Naive thymus-derived CD4-positive, alpha-beta T cell (primary cell): ENCODE measurements at places on chromosomes 12 and 14. TPM values are rescaled to one million over a fixed set of nuclear protein-coding genes. Genes with fewer than 3 reads are reported as not detected.

The MYF6 gene
- not detected for polyA plus RNA-seq

The LRRC10 gene
- polyA plus RNA-seq: not detected

The KRT71 gene
- polyA plus RNA-seq: not detected

The ACYP1 gene
- polyA plus RNA-seq: 17.9 TPM

The PROX2 gene
- polyA plus RNA-seq: 0.06 TPM

The FAM181A gene
- not detected for polyA plus RNA-seq

The GALNT4 gene
- polyA plus RNA-seq: 2.5 TPM

The OASL gene
- polyA plus RNA-seq: 2.8 TPM

The CDKN3 gene
- 4.9 TPM for polyA plus RNA-seq

The DPPA3 gene
- polyA plus RNA-seq: not detected

The LHX5 gene
- polyA plus RNA-seq: not detected

The SYT1 gene
- polyA plus RNA-seq: not detected

The COX8C gene
- not detected for polyA plus RNA-seq

The EIF2B2 gene
- 19.8 TPM for polyA plus RNA-seq

The ADAMTS20 gene
- polyA plus RNA-seq: not detected

The VRTN gene
- not detected for polyA plus RNA-seq

The DUSP16 gene
- polyA plus RNA-seq: 5.0 TPM
